ENCODE measurements at places on chromosomes 16 and 17. TPM values are rescaled to one million over a fixed set of nuclear protein-coding genes. Genes with fewer than 3 reads are reported as not detected.

The HS3ST4 gene
- not detected for total RNA-seq

DNA sequence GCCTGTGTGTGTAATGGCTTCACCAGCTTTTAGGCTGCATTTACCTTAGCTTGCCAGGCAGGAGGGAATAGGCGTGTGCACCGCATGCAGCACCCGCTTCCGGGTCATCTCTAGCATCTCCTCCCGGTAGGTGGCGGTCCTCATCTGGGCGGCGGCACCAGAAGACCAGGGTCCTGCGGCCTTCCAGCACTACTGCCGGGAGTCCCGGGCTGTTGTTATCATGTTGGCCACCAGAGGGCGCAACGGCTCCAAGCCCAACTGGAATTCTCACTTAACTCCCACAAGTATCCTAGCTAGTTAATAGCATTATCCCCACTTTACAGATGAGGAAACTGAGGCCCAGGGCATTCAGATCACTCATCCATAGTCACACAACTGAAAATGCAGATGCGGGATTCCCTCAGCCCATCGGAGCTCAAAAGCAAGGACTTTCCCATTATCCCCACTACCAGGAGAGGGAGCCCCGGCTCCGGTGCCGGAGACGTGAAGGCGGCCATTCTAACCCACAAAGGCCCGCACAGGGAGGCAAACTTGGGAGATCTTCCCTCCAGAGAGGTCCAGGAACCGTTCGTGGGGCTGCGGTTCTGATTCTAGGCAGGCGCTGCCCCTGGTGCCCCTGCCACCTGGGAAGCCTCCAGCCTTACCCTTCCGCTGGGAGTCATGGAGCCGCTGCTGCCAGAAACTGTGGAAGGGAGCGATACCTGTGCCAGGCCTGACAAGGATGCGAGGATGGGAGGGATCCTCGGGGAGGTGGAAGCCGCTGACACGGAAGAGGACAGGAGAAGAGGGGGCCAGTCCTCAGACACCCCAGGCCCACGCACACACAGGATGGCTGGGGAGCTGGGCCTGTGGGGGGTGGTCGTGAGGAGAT is 23.9 kb downstream of the LGALS9 start:
- peak; percentile 76 for DNase-seq

DNA sequence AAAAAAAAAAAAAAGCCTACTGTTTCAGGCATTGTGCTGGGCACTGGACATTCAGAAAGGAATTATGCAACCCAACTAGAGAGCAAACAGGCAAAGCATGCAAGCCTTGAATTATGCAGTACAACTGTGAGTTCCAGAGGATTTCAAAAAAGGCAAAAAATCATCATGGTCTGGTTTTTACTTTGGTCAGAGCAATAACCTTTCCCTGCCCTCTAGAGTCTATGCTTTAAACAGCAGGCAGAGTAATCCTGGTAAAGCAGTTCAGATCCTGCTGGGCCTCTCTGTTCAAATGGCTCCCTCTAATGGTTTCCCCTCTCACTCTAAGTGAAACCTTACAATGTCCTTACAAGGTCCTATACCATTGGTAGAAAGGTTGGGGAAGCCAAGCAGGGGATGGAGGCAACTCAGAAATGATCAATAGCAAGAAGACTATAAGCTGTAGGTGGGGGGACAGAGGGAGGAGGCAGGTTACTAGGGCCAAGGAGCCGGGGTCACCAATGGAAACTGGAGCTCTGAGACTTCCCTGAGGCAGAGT is 4.6 kb upstream of the TAF15 start:
- no peak for DNase-seq

GRCh38 chr16:69324585-69325253 is 5.7 kb downstream of the PDF start:
- DNase-seq = no peak

DNA sequence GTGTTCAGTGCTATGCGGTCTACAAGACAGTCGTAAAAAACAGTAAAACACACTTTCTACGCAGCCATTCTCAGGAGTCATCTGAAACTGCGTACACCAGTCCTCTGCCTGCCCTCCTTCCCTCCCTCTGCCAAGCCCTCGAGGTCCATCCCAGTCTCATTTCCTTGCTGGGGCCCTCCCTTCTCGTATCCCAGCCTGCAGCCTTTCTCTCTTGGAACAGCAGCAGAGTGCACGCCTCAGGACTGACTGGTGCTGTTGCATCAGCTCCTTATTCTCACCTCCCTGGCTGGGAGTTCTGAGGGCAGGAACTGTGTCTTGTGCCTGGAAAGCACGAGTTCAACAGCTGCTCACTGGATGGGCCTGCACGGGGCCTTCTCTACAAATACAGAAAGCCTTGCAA is 12.5 kb downstream of the FAHD1 start:
- DNase-seq = no peak

The CNGB1 gene
- total RNA-seq = not detected

DNA sequence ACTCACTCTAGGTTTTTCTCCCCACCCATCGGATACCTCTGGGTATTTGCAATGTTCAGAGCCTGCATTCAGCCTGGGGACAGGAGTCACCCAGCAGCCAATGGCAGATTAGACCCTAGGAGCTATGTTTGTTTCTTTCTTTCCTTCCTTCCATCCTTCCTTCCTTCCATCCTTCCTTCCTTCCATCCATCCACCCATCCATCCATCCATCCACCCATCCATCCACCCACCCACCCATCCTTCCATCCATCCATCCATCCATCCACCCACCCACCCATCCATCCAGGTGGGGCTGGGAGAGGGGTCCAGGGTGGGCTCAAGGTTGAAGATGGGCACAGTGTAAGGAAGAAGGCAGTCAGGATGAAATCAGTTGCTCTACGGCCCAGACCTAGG is 39.9 kb downstream of the TIMM22 start:
- DNase-seq = no peak

The CD300E gene
- total RNA-seq = 0.27 TPM

The PDF gene
- 7.2 TPM for total RNA-seq

All from left ventricle myocardium superior (tissue), 1 donor.